ENCODE measurements at places on chromosomes 2 and 18.

DNA sequence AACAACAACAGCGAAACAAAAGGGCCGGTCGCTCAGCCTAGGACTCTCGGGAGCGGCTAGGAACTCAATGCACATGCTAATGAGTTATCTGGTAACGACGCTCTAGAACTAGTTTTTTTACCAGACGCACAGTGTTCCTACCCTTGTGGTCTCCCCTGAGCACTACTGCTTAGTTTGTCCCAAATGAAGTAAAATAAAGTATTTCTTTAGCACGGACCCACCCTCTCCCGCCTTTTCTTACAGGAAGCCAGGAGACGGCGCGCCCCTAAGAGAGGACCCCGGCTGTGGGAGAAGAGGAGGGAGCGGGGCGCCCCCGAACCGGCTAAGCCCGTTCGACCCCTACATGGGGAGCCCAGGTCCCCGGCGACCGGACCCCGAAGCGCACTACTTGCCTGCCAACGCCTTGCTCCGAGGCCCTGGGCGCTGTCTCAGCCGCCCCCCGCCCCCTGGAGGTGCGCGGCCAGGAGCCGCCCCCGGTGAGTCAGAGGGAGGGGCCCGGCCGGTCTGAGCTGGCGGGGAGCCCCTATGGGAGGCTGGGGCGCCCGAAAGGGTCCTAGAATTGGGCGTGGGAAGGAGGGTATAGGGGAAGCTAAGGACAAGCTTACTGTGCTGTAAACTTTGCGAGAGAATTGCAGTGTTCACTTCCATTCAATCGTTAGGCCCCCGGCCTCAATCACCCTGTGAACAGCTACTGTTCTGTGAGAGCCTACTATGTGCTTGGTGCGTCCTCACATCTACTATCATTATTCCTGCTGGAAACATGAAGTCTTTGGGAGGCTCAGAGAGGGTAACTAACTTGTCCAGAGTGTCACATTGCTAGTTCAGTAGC, 3.6 kb upstream of the CAPG start:
- DNase-seq = no peak

- DNase-seq = no peak
These were observed 19.7 kb downstream of the GNLY start for GRCh38 chr2:85713836-85714235.

- peak; percentile 34 for DNase-seq
These were observed 211.4 kb downstream of the PRKCE start for GRCh38 chr2:45862843-45863242.

- no peak for DNase-seq
These were observed 104.3 kb downstream of the TTC27 start for GRCh38 chr2:32732120-32732519.

DNA sequence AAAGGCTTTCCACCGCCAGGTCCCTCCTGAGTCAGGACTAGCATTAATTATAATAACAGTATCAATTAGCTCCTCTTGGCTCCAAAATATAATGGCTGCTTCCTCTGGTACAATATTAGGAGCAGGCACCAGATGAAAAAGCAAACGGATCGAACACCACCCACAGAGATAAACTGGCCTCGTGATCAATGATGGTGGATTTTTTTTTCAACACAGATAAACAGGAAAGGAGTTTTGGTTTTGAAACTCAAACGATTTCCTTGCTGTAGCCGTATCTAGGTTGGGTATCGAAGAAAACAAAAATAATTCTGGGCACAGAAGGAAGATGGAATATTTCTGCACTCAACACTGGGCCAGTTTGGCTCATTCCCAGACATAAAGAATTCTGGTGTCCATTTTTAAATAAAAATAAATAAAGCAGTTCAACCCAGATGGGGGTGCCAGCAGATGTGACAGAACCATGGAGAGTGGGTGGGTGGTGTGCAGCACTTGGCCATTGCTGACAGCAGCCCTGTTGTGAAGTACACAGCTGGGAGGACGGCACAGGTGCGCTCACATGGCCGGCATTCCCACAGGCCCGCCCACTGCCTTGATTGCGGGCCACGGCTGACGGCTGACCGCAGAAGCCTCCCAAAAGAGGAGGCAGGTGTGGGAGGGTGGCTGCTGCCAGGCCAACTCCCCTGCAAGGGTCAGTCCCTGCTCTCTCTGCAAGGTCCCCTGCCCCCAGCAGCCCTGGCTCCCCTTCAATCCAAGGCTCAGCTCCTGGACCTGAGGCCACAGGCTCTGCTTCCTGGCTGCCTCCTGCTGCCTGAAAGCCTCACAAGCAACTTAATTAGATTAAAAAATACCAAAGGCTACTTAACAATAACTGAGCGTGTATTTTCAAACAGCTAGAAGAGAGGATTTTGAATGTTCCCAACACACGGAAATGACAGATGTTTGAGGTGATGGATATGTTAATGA, 351.9 kb upstream of the ID2 start:
- no peak for DNase-seq

- DNase-seq = peak; percentile 46
These were observed 502.2 kb downstream of the NRXN1 start for GRCh38 chr2:50529600-50530218.

GRCh38 chr18:12851716-12852115, 32.3 kb downstream of the PTPN2 start:
- DNase-seq = no peak
